Left colon (tissue), 2 donors: ENCODE measurements at places on chromosomes 1 and 21. TPM values are rescaled to one million over a fixed set of nuclear protein-coding genes. Genes with fewer than 3 reads are reported as not detected.
A peak's percentile ranks its signal among the peaks of the same experiment; 100 is the strongest.

Gene PTGFR
- total RNA-seq: 0.87 TPM

Gene LRRC52
- not detected for total RNA-seq

GRCh38 chr1:244400974-244401373 lies 50.7 kb downstream of the ADSS2 start:
- no peak for DNase-seq

- DNase-seq: peak; percentile 32
Observed at GRCh38 chr1:236451796-236452373, 57.8 kb downstream of the EDARADD start.

GRCh38 chr1:209546390-209547085 lies 37.0 kb upstream of the CAMK1G start:
- DNase-seq: no peak
